Stimulated activated CD4-positive, alpha-beta T cell treated with anti-CD3 and anti-CD28 coated beads, Interleukin-1b, Interleukin-23, amount 100 ng/mL, for 4 hours (primary cell): ENCODE measurements at places on chromosomes 2 and 18.

- no peak for DNase-seq
Observed at GRCh38 chr2:34875091-34875745, 1276.1 kb upstream of the FAM98A start.

- DNase-seq = no peak
Observed at GRCh38 chr2:150491943-150492342, 4.5 kb upstream of the RND3 start.

- DNase-seq = no peak
Observed at GRCh38 chr18:10274301-10274700, 180.1 kb upstream of the APCDD1 start.

GRCh38 chr2:45289997-45290709 is 280.9 kb upstream of the SIX2 start:
- DNase-seq = no peak

GRCh38 chr2:190908532-190908931 is 27.9 kb downstream of the GLS start:
- no peak for DNase-seq

GRCh38 chr2:75464348-75464946 is 96.3 kb downstream of the EVA1A start:
- no peak for DNase-seq

DNA sequence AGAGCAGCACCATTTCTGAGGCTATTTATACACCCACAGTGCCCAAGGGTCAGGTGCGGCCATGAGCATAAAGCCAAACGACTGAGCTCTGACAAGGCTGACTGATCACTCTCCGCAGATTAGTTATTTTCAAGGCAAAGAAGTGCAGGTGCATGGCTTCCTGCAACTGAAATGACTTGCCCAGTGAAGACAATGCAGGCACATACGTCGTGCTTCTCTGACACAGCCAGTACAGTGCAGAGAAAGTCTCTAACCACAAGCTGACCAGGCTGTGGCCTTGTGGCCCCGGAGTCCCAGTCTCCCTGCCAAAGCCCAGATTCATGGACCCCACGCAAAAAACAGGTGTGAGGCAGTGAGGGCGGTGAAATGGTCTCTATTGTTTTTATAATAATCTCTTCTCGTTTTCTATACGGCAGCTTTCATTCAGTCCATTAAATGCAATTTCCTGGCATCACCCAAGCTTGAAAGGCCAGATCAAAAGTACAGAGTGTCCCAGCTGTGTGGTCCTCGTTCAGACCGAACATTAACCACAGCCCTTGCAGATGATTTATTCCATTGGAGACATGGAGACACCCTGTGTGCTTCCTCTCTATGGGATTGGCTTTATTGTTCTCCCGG is 447.0 kb upstream of the ID2 start:
- DNase-seq = no peak

DNA sequence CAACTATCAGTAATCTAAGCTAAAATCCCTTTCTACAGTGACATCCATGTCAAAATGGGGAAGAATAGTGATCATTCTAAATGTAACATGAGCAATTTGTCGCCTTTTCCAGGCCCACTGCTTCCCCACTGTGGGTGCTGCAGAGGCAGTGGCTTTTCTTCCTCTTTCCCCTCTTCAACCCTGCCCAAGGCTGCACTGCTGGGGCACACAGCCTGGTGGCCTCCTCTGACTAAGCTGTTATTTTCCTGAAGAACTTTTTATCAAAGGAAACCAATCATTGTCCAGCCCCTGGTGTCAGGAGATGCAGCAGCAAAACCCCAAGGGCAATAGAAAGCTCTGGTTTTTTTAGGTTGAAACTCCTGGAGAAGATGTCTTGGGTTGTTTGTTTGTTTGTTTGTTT is 117.6 kb upstream of the KLF7 start:
- DNase-seq = no peak

DNA sequence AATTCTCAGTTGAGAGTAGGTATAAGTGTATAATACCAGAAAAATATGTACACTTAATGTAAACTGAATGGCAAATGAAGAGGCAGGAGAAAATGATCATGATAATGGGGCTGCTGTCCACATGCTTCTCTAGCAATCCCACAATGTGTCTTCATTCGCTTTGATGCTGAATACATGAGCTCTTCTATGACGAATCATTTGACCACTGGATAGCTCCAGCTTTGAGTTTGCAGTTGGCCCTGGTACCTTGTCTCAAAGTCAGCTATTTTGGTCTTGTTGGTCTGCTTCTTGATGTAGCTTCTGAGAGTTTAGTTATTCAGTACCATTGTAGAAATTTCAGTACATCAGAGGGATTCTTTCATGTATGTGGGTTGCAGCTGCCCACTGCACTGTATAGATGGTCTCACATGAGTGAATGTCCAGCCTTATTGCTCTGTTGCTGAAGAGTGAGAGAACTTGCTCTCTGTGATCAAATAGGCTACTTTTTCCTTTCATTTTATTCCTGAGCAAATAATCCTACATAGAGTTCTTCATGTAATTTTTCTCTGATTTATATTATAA is 105.1 kb downstream of the TTC27 start:
- no peak for DNase-seq

- DNase-seq = no peak
Observed at GRCh38 chr2:127437781-127438726, 19.8 kb downstream of the PROC start.

DNA sequence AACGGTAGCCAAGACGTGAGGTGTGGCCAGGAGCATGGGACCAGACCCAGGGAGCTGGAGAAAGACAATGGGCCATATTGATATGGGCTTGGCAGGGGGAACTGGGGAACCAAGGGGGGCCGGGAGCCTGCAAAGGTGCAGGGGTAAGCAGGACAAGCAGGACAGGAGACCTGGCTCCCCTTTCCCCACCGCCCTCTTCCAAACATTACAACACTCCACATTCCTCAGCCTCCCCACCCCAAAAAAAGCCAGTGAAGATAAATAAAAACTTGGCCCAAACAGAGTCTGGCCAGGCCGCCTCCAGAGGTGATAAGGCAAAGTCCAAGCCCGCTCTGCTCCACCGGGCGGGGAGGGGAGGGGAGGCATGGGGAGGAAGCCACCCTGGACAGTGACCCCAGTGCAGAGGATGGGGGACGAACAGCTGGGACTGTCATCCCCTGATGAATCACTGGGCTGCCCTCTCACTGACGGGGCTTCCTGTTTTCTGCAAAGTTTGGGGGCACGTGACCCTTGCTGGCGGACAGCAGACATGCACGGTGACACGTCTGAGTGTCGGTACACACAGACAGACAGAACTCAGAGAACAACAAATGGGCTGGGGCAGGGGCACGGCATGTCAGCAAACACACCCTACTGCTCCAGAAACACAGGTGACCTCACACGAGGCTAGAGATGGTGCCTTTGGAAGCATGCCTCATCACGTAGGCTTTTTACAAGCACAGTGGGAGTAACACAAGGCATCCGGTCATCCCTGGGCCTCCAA is 100.2 kb downstream of the TNS1 start:
- no peak for DNase-seq

DNA sequence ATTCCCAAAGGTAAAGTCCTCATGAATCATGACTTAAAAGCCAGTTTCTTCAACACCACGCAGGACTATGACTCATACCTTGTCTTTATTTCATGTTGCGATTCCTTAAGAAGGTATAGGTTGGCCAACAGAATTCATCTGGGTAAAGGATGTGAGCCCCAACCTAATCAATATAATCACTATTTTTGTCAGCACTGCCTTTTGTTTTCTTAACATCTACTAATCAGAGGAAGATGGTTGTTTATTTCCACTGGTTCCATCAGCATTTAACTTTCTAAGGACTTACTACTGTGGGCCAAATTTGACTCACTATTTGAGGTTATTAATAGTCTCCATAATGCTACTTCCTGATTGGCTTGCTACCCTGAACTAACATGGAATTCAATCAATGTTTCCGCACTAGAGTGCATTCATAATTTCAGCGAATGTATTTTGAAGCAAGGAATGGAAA is 78.6 kb downstream of the SCG2 start:
- DNase-seq = no peak

GRCh38 chr2:209091056-209091455 is 332.8 kb upstream of the MAP2 start:
- DNase-seq = no peak

- no peak for DNase-seq
Observed at GRCh38 chr2:36834731-36835524, 131.4 kb downstream of the STRN start.

DNA sequence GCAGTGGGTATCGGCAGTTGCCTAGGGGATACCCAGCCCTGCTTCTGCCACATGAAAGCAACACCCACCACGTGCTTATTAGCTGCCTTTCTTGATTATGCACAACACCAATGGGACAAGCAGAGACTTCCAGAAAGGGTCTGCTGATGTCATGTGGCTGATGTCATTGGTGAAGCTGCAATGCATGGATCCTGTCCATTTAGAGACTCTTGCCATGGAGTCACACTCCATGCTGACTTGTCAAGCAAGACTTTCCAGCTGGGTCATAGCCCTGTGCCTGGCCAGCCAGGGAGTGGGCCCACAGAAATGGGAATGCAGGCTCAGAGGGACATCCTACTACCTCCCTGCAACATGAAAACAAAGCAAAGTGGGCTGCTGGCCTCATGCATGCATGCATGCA is 81.8 kb downstream of the VAPA start:
- DNase-seq = no peak

GRCh38 chr2:117859532-117859911 is 45.0 kb downstream of the DDX18 start:
- DNase-seq = no peak

- no peak for DNase-seq
Observed at GRCh38 chr2:196099916-196100315, 31.3 kb upstream of the DNAH7 start.

DNA sequence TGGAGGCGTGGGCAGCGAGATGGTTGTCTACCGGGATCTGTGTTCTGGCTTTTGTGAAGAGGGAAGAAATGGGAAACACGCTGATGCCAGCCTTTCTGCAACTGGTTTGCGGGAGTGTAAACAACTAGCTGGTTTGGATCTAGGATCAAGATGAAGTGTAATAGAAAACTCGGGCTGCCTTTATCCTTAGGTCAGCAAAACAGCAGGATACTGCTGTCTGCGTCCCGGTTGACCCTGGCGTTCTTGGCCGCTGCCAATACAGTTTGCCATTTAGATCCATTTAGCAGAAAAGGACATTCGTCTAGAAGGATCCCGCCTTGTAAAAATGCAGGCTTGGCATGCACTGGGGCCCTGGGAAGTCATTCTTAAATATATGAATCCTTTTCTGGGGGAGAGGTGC is 42.0 kb downstream of the RAB31 start:
- no peak for DNase-seq

DNA sequence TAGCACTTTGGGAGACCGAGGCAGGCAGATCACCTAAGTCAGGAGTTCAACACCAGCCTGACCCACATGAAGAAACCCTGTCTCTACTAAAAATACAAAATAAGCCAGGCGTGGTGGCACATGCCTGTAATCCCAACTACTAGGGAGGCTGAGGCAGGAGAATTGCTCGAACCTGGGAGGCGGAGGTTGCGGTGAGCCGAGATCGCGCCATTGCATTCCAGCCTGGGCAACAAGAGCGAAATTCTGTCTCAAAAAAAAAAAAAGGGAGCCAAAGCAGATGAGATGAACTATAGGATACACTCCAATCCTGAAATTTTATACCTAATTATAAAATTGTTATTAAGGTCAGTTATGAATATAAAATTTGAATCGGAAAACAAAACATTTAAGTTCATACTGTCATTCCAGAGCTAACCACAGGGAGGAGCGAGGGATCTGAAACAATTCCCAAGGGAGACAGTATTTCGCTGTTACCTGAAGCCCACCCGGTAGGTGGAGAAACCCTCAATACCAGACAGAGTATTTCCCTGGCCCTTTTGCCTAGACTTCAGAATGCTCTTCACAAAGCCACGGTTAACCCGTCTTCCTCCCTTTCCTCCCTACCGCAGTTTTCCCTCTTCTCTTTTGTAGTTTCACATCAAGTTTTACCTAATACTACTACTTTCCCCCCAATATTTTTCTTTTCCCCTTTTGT is 1.4 kb downstream of the PPM1G start:
- no peak for DNase-seq

GRCh38 chr2:199136242-199136641 is 321.5 kb downstream of the SATB2 start:
- DNase-seq = no peak

DNA sequence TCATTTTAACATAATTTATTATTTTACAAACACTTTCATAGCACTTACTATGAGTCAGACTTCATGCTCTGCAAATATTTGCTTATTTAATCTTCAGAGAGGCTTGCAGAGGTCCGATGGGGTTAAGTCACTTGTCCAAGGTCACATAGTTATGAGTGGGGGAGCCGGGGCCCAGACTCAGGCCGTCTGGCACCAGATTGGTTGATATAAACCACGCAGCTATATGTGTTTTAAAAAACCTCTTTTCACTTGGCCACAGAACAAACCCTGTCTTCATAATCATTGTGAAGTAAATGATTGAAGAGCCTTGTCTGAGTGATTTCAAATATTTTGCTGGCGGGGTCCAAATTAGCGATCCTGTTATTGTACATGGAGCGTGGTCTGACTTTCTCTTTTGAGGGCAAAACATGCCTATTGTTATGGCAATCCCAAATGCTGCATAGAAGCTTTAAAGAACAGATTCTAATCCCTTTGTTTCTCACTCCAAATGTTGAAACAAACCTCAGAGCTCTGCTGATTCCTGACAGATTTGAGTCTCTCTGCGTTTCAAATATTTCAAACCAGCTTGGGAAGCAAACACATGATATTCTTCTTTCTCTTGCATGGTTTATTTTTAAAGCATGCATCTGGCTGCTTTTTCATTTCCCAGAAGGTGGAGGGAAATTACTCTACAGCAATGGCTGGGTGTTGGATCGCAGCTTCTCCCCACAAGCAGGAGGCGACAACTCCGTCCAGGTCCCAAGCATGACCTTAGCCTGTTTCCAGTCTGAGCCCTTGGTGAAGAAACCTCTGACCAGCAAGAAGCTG is 142.4 kb downstream of the DDX1 start:
- DNase-seq = no peak

GRCh38 chr2:18651842-18652774 is 62.7 kb upstream of the NT5C1B start:
- DNase-seq = no peak

DNA sequence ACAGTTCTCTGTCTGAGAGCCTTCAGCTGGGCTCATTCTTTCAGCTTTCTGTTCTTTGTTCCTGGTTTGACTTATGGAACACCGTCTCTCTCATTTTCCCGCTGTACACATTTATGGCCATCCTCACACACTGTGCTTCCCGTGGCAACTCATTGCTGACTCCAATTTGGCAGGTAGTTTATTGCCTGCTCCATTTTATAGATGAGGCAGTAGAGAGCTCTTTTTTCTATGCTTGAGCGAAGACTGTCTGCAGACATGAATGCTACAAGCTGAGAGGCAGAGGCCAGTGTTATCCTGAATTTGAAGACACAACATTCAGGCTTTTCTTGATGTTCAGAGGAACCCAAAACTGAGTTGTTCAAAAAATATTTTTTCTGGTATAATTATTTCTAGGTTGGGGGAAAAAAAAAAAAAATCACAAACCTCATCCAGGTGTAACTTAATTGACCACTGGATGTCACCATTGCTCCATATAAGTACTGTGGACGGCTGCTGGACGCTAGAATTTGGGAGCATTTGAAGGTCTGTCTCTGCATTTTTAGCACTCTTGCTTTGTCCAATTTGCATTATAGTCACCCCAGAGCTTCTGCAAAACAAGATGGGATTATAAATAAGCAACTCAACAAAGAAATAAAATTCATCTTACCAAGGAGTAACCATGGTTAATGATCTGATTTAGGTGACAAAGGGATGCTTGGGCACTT is 83.5 kb downstream of the HRH4 start:
- DNase-seq = no peak
